ENCODE measurements at places on chromosomes 5 and 9.
A peak's percentile ranks its signal among the peaks of the same experiment; 100 is the strongest.

GRCh38 chr9:97830884-97831829 lies 21.9 kb upstream of the FOXE1 start:
- no peak for DNase-seq

DNA sequence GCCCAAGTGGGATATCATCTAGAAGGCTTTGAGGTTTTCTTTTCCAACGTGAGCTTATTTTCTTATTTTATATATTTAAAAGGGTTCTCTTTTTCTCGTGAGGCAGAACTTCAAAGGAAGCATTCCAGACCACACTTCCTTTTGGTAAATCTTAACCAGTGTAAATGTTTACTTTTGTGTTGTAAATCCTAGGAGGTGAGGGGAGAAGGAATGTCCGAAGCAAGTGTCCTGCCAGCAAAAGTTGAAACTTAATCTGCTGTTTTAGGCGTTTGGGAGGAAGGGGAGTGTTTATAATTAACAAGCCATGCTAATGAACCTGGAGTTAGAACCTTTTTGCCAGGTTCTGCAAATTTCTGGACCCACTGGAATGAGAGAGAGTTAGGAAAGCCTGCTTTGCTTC lies 37.9 kb downstream of the WWC1 start:
- no peak for DNase-seq

GRCh38 chr5:119405419-119405818 lies 46.9 kb upstream of the HSD17B4 start:
- DNase-seq, result no peak

DNA sequence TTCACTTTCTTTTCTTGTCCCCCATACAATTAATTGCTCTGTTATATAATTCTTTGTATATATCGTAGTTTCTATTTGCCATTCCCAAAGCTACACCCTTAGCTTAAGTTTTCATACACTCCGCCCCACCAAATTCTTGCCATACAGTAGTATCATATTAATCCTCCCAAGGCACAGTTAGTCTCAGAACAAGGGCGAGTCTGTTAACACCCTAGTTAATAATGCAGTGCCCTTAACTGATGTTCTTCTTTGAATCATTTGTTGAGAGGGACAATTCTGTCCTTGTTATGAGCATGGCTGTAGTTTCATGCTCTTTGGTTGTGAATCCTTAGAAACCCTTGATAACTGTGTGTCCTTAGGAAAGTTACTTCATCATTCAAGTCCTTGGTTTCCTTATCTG lies 206.2 kb downstream of the CFAP90 start:
- DNase-seq, result no peak

DNA sequence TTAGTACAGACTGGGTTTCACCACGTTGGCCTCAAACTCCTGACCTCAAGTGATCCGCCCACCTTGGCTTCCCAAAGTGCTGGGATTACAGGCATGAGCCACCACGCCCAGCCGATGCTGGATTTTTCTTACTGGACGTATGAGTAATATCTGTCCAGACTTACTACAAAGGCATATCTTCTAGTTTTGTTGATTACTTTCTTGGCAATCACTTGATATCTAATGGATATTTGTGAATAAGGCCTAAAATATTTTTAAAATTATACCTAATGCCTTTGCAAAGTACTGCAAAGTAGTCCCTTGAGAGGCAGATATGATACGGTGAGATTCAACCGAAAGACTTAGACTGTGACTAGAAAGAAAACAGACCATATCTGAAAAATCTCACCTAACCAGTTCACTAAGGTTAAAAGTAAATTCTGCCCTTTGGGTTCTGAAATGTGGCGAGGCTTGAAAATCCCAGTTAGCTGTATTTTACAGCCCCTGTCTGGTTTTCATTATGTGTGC lies 152.1 kb downstream of the GNAQ start:
- DNase-seq, result no peak

DNA sequence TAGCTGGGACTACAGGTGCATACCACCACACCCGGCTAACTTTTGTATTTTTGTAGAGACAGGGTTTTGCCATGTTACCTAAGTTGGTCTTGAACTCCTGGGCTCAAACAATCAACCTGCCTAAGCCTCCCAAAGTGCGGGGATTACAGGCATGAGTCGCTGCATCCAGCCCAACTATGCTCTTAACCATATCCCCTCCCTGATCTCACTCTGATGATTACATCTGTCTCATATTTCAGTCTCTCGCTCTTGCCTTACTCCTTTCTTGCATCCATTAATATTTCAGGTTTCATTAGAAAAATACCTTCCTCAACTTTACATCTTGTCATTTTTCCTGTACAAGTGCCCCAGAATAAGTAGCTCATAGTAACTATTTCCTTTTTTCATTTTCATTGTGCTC lies 61.0 kb upstream of the BASP1 start:
- no peak for DNase-seq

DNA sequence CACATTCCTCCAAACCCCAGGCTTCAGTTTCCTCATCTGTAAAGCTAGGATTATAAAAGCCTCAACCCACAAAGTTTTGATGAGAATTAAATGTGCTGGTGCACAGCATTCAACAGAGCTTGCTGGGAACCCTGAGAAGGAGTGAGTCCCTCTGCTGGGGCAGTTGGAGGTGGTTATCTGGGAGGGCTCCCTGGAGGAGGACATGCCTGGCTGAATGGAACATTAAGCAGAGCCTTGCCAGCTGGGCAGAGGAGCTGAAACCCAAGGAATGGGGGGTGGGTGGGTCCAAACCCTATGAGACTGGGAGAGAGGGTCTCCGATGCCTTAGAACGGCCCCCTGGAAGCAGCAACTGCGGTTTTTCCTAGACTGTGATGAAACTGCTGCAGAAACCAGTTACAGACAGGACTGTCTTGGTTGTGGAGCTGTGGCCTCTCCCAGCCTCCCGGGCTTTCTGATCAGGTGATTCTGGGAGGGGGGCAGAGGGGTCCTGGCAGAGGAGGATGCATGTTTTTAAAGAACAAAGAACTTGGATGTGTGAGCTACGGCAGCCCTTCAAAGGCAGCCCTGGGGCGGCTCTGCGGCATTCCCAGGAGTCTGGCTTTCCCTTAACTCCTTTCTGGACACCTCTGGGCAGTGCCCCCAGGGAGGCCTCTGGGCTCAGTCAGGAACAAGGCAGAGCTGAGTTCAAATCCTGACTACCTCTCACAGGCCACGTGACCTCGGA lies 20.8 kb downstream of the FIBCD1 start:
- DNase-seq, result no peak

DNA sequence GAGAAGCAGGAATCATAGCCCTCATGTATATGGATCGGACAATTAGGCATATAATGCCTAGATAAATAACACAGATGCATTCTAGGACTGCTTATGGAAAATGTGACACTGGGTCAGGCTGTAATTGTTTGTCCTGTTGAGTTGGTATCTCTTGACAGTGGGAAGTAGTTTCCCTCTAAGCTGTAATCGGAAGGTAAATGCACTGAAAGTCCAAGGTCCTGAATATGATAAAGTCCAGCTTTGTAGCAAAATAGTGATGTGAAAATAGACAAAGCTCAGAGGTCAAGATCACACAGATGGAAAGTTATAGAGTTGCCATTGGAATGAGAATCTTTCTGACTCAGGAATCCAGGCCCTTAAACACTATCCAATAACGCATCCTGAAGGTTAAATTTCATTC lies 214.2 kb downstream of the GABRB2 start:
- no peak for DNase-seq

- no peak for DNase-seq
Measured at GRCh38 chr5:178119915-178120606, 6.7 kb downstream of the N4BP3 start.

- DNase-seq, result no peak
Measured at GRCh38 chr9:109945573-109945972, 165.6 kb downstream of the PALM2AKAP2 start.

- no peak for DNase-seq
Measured at GRCh38 chr5:17317473-17317872, 100.0 kb downstream of the BASP1 start.

- no peak for DNase-seq
Measured at GRCh38 chr5:51203598-51203997, 179.7 kb upstream of the ISL1 start.

DNA sequence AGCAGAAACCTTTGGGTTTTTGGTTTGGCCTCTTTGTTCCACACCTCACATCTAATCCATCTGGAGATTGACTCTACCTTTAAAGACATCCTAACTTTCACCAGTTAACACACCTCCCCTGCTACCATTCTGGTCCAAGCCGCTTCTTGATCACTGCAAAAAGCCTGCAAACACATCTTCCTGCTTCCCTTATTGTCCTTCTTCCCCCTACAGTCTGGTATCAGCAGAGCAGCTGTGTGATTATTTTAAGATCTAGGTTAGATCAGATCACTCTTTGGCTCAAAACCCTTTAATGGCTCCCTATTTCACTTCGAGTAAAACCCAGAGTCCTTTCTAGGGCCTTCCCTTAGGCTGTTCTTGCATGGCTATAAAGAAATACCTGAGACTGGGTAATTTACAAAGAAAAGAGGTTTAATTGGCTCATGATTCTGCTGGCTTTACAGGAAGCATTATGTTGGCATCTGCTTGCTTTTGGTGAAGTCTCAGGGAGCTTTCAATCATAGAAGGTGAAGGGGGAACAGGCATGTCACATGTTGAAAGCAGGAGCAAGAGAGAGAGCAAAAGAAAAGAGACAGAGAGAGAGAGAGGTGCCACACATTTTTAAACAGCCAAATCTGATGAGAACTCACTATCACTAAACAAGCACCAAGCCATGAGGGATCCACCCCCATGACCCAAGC lies 1.5 kb upstream of the TEX10 start:
- no peak for DNase-seq

- no peak for DNase-seq
Measured at GRCh38 chr5:178288401-178289368, 56.1 kb upstream of the PHYKPL start.

DNA sequence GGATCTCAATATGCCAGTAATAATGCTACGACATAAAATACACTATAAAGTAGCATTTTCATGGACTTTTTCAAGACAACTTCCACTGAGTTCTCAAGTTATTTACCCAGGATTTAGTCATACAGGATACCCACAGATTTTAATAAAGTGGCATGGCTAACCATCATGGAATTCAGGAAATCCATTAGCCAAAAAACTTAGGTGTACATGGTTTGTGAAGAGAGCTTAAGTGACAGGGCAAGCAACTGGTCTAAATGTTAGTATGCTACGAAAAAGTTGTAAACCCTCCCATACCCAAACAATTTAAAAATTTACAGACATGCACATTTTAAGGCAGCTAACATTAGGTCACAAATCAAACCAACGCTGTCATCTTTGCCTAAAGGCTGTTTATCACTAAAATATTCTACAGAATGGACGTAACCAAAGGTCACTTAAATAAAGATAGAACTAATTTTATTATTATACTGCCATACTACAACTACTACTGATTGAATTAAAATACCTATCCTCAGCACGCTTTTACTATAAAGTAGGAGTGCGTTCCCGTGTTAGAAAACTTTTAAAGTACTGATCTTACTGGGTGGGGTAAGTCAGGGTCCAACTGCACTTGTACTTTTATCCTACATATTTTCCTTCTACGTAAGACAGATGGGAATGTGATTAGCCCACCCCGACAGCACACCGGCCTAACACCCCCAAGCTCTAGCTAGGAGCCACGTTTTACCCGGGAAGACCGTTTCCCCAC lies 1.1 kb downstream of the UBTD2 start:
- DNase-seq, result no peak

DNA sequence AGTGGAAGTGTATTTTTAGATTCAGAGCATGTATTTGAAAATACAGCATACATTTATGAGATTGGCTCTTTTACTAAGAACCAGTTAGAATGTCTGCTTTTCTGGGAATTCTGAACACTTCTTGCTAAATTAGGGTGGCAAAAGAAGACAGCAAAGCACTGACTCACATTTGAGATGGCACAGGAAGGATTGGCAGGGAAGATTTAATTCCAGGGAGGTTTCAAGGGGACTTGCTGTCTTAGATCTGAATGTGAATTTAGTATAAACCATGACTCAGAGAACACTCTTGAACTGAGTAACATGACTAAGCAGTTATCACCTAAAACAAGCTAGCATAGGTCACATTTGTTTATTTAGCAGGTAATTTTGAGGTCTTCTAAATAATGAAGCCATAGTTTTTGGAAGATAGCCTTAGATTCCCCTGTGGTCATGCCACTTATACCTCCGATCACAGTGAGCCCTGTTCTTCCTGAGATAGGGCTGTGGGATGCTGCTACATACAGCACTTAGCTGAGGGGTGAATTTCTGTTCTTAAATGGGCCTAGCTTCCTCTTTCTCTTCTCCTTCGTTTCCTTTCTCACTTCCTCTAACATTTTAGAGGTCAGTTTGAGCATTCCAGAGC lies 173.8 kb downstream of the PCSK1 start:
- DNase-seq, result no peak

GRCh38 chr5:151742870-151743294 lies 15.5 kb downstream of the ATOX1 start:
- peak; percentile 20 for DNase-seq

DNA sequence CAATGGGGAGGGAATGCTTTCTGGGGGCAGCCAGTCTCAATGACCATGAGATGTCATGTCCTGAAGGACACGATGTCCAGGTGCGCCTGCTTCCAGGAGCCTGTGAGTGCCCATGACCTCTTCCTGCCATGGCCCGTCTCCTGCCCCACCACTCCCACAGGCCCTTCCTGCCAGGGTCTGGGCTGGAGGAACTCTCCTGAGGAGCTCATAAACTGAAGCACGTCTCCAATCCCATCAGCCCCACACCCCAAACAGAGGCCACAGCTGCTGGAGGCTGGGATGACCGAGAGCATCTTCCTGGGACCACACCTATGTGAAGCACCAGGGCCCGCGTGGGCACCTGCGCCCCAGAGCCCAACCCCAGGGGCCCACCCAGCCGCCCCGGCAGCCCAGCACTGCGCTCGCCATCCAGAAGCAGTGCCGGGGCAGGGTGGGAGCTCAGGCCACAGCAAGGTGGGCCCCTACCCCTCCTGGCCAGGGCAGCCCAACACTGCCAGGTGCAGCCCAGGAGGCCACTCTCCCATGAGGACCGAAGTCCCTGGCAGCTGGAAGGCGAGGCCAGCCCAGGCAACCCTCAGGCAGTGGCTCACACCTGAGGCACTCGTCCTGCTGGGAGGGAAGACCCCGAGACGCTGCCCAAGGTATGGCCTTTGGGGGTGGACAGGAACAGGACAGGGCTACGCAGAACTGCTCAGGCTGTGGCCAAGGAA lies 53.9 kb upstream of the UBAC1 start:
- DNase-seq, result no peak

DNA sequence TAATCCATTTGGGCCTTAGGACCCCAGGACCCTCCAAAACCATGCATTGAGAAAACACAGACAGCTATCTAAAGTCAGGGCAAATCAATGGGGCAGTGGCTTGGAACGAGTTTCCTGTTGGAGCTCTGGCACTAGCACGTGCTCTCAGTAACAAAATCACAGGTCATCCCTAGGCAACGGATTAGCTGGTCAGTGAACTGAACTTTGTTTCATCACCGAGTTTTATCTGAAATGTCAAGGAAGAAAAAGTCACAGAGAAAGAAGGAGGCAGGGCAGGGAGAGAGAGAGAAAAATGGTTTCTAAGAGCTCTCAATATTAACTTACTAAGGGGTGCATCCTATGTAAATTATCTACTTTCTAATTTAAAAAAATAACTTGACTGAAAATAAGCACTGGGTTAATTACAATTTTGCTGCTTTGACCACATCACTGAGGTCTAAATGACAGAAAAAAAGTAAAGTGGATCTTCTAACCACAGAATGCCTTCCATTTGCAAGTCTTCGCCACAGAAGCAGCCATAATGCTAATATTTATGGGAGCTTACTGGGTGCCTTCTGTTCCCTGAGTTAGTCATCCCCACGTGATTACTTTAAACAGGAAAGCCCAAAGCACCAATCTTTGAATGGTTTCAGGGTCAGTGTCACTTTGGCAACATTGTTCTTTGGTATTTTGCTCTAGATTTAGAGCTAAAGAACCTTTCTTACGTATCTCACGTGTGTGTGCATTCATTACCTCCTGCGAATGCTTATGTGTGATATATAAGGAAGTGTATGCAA lies 503.9 kb downstream of the RASEF start:
- DNase-seq, result no peak

All from C1 segment of cervical spinal cord (tissue), 14 donors.